ENCODE measurements at places on chromosomes 7 and 10.

DNA sequence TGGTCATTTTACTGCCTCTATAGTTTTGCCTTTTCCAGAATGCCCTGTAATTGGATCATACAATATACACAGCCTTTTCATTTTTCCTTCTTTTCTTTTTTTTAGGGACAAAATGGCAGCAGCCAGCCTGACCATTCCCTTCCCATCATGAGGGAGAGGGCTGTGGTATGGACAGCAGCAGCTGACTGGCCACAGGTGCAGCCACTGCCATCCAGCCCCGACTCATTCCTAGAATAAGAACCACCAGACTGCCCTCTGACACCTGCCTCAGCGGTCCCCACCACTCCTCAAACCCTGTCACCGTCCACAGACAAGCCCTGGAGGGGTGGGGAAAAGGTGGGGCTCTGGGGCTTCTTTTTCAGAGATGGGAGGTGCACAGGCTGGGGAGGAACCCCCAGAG lies 92.8 kb downstream of the EPDR1 start:
- DNase-seq = no peak

DNA sequence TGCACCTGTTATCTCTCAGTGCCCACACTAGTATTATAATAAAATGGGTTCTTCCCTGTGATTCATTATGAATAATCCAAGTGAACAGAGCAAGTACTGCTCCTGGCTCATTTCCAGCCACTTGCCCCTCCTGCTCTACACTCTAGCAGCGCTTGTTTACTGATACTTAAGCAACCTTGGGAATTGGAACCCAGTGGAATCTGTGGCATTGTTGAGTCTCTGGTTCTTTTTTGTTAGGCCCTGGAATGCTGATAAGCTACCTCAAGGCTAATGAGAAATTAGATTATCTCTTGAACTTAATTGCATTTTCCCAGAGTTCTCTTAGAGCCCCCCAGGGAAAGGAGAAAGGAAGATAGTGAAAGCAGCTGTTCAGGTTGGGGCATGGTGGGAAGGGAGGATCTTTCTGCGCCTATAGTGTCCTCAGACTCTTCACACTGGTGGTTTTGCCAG lies 34.0 kb downstream of the PRKAR2B start:
- DNase-seq = peak; percentile 83

GRCh38 chr7:39609113-39609934 lies 14.0 kb upstream of the RALA start:
- DNase-seq = no peak

DNA sequence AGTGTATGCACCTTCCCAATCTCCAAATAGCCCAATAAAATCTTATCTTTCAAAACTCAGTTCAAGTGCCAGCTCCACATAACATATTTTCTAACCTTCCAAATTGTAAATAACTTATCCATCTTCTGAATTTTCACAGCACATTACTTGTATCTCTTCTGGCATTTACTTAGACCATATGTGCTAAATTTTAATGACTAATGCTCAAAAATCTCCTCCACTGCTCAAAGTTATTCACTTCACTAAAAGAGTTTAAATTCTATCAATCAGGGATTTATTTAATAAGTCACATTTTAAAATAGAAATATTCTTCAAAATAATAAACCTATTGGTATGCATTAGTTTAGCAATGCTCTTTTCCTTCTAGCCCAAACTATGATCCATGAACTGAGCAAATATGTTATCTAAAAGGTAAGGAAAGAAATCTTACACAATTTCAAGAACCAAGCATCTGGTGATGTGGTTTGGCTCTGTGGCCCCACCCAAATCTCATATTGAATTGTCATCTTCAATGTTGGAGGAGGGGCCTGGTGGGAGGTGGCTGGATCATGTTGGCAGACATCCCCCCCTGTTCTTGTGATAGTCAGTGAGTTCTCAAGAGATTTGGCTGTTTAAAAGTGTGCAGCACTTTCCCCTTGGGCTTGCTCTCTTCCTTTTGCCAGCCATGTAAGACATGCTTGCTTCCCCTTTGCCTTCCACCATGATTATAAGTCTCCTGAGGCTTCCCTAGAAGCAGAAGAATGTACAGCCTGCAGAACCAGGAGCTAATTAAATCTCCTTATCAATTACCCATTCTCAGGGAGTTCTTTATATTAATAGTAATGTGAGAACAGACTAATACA lies 28.1 kb upstream of the GPR22 start:
- no peak for DNase-seq

DNA sequence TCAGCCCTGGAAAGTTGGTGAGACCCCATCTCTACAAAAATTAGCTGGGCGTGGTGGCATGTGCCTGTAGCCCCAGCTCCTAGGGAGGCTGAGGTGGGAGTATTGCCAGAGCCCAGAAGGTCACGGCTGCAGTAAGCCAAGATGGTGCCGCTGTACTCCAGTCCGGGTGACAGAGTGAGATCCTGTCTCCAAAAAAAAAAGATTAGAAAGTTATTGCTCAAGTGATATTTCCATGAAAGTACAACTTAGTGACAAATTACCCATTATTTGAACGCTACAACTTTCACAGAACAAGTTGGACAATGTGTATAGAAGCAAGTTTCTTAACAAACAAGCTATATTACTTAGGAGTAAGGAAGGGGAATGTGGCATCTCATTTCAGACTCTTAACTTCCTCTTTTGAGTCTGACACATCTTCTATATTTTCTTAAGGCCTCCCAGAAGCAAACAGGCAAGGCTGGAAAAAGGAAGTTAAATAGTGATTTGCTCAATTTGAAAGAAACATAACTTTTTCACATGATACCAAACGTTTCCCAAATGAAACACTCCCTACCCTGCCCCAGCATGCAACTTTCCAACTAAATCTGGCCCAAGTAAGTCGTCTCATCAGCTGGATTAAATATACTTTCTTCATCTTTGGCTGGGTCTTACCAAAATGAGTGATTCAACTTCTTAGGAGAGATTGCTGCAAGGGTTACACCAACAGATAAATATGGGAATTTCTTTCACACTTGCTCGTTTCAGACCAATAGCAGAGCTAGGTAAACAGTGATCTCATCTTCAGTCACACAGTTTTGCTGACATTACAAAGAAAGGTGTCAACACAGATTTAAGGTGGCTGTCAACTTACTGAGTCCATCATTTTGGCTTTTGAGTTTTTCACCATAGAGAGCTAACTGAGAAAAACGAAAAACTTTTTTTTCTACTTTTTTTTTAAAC lies 66.3 kb upstream of the KLF6 start:
- DNase-seq = peak; percentile 72

DNA sequence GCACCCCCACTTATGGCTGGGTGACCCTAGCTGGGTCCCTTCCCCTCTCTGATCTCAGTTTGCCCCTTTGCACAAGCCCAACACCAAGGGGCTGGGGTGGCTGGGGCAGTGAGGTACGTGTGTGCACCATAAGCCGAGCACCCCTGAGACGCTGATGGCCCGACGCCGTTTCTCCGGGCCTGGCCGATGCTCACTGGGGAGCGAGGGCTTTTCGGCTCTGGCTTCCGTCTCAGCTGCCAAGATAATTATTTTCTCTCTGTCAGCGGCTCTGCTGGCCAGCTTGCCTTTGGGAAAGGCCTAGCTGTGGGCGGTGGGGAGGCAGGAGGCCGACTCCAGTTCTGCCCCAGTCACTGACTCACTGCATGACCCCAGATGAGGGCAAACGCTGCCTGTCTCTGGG lies 91.0 kb downstream of the ZMIZ1 start:
- DNase-seq = no peak

GRCh38 chr7:16564909-16565426 lies 38.3 kb downstream of the LRRC72 start:
- DNase-seq = peak; percentile 53

- DNase-seq = no peak
These were observed 304.9 kb downstream of the CDC14C start for GRCh38 chr7:49229246-49229645.

DNA sequence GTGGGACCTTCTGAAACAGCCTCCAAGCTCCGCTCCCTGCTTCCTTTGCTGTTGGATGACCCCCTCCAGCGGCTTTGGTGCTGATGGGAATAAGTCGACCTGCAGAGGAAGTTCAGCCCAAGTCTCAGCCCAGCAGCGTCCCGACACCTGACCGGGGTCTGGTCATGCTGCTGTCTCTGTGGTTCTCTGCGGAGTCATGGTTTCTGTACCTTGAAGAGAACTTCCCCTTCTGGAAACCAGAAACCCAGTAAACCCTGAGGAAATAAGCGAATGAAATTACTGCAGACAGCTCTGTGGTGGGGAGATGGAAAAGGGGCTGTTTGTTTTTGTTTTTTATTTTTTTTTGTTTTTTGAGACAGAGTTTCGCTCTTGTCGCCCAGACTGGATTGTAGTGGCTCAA lies 18.3 kb upstream of the ZNF12 start:
- DNase-seq = no peak

DNA sequence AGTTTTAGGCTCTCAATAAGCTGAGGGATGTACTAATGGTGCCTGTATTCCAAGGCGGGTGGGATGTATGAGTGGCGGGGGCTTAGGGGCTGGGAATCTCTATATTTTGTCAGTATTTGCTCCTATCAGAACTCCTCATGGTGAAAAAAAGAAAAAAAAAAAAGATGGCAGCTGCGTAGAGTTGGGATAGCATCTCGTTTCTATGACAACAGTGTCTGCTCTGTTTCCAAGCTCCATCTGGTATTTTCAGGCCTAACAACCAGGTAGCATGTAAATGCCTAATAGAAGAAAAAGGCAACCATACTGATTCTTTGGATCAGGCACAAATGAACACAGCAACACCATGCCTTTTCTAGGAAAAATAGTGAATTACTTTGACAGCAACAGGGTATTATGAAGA lies 11.7 kb upstream of the CCDC172 start:
- DNase-seq = no peak

DNA sequence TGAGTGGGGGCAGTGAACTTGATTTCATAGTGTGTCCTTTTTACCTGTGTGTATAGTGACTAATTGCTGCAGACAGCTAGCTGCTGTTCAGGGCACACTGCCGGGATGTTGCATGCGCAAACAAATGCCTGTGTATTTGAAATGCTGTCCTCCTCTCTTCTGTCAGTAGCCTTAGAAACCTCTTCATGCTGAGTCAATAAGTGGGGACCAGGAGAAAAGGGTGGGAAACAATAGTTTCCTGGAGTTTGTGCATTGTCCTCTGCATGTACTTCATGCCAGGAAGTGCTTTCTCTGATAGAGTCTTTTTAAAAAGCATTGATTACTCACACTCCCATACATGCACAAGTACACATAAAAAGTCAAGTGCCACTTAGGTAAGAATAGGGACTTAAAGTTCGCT lies 1183.7 kb upstream of the CELF2 start:
- DNase-seq = no peak
